BJ (cell line): ENCODE measurements at places on chromosomes 16 and 17.

- DNase-seq: no peak
Measured at GRCh38 chr16:12661656-12662172, 142.0 kb downstream of the CPPED1 start.

DNA sequence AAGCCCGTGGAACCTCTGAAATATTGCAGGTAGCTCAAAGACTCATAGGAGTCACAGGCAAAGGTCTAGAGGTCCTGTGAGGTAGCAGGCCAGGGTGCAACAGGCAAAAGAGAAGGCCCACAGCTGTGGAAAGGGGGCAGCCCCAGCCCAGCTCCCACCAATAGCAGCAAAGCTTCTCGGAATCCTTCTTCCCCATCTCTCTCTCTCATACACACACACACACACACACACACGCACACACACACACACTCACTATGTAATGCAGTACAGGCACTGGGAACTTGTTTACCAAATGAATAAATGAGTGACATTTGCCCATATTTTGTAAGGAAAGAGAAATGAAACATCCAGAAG, 16.8 kb upstream of the SUPT4H1 start:
- no peak for DNase-seq

DNA sequence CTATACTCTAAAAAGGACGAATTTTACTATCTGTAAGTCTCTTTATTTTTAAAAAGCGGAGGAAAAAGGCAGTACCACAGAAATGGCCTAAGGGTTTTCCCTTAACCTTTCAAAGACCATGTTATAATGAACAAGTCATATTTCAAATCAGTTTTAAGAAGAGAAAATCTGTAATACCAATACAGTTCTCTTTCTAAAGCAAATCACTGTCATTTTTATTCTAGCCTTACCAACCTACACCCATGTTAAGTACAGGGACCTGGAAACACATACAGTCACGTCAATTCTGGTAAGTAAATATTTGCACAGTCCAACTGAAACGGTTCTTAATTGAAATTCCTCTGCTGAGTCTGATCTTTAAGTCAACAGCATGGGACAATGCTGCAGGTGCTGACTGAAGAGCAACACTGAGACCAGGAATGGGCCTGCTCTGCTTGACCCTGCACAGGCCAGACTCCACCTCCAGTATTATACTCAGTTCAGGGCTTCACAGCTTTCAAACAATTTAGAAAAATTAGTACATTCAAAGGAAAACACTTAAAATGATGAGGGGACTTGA, 20.2 kb downstream of the MBTPS1 start:
- no peak for DNase-seq

DNA sequence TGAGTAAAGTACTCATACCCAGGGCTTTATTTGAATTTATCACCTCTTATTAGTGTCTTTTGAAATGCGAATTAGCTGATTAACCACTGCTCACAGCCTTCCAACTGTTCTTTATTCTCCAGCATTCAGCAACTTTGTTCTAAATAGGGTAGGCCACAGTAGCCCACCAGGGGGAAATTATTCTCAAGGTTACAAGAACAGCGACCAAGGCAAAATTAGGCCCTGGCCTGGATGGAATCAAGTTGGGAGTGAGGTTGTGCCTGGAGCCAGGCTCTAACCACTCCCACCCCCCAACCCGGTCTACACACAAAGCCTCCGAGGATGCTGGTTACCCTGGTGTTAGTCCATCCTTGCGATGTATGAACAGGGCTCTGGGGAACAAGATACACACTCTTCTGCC, 245.5 kb downstream of the STX8 start:
- no peak for DNase-seq

DNA sequence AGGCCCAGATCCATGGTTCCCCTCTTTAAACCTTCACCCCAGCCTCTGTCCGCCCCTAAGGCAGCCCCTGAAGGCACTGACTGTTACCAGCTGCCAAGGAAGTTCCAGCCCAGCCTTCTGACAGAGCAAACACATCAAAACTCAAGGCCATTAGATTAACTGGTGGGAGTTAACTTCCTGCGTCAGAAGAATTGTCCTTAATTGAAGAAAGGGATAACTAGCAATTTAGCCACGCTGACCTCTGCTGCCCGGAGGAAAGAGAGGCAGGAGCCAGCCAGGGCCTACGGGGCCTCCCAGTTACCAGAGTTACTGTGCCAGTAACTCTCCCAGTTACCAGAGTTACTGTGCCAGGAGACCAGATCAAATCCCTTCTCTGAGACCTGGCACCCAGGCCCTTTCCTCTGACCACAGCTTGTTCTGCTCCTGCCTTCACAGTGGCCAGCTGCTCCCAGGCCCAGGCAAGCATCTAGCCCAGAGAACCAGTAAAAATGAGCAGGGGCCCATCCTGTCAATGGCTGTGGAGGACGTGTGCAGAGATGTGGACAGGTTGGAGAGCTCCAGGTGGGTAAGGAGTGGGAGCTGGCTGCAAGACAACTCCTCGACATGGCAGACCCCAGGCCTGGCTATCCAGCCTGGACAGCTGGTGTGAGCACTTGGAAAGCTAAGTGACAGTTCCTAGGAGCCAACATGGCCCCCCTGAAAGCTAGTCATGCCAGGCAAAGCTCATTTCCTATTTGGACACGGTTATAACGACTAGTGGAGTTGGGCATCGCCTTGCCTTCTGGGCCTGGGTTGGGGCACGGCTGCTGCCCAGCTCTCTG, 2.8 kb upstream of the PITPNM3 start:
- DNase-seq: no peak

DNA sequence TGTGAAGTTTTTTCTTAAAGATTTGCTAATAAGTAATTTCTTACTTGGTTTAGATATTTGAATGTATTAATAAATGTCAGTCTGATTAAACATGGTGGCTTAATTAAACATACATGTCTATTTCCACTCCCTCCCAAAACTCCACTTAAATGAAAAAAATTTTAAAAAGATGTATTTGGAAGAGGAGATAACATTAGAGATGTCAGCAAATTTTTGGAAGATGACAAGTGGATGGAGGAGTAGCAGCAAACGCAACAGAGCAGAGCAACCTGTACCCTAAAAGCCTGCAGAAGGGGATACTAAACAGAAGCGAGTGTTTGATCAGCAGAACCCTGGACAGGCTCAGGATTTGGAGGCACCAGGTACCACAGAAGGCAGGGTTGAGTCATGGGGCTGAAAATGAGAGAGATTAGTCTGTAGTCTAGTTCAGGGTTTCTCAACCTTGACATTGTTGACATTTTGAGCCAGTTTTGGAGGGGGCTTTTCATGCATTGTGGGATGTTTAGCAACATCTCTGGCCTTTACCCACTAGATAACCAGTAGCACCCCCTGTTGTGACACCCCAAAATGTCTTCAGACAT, 17.8 kb downstream of the LUC7L3 start:
- DNase-seq: no peak

GRCh38 chr16:13229039-13229438, 327.6 kb downstream of the SHISA9 start:
- no peak for DNase-seq

DNA sequence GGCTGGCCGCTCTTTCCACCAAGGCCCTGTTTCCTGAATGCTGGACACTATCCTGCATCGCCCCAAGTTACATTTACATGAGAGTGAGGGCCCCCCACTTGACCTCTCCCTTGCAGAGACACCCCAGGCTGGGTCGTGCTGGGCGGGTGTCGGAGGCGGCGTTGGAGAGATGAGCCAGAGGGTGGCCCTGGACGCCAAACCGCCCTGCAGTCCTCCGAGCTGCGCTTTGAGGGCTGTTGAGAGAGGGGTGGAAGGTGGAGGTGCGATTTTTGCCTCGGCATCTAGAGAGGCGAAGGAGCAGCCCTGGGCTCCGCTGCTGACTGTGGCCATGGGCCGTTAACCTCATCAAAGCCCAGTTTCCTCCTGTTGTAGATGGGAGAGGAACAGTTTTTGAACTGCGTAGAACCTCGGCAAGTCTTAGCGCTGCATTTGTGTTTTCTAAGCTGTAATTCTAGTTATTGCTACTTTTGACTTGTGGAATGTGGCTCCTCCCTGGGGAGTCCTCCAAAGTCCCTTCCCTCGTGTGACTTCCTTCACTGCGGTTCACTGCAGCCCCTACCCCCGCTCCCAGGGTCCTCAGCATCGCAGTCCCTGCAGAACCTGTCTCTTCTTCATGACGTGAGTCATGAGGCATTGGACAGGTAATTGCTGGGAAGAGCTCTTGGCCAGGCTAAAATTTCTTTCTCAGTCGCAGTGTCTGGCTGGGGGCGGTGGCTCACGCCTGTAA, 986 bp upstream of the ELOB start:
- no peak for DNase-seq

GRCh38 chr17:74531231-74531761, at the start of gene CD300LB:
CD300LB (minus strand) TSS chr17:74531475; CDS start chr17:74531350, 125 bp downstream.
- no peak for DNase-seq

DNA sequence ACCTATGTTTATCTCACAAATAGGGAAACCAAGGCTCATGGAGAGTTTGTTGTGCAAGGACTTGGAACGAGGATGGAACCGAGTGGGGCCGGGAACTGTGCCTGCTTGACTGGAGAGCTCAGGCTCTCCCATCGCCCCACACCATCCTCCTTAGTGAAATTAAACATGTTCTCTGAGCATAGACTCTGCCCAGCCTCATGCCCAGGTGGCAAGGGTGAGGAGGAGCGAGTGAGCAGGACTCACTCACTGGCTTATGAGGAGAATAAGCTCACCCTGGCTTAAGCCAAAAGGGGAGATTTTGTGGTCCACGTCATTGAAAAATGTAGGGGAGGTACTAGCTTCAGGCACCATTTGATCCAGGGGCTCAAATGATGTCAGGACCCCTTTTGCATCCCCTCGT, 44.8 kb downstream of the NKD1 start:
- DNase-seq: no peak

GRCh38 chr16:30600215-30600614, 10.0 kb downstream of the ZNF689 start:
- DNase-seq: no peak

GRCh38 chr17:17545031-17545820, 46.3 kb downstream of the PEMT start:
- DNase-seq: no peak

DNA sequence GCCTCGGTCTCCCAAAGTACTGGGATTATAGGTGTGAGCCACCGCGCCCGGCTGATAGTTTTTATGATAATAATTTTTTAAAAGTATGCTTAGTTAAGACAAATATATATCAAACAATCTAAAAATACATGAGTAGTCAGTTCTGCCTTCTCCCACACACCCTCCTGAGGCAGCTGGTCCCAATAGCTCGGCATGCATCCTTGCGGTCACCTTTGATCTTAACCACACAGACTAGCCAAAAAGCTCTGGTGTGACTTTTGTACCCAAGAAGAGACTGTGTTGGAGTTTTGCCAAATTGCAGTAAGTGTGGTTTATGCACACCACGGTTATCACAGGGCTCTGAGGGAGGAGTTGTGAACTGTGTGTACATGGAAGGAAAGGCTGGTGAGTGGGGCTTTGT, 25.6 kb downstream of the ATP6V0A1 start:
- DNase-seq: no peak

- no peak for DNase-seq
Measured at GRCh38 chr17:82320956-82321927, 3.8 kb upstream of the CD7 start.

- DNase-seq: no peak
Measured at GRCh38 chr16:56355786-56356275, 69.5 kb downstream of the AMFR start.

DNA sequence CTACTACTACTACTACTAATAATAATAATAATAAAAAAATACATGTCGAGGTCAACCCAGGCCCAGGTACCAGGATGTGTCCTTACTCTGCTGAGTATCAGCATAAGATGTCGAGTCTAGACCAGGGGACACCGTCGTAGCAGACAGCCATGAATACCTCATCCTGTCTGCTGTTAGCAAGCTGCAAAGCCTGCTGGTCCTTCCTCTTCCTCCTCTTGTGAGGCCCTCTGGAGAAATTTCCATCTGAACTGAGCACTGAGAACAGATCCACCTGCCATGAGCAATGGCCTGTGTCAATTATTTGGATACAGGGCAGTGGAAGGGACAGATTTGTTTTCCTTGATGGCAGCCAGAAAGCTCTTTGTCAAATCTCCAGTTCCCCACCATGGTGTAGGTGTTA, 168.5 kb downstream of the XYLT1 start:
- DNase-seq: no peak

GRCh38 chr16:154217-155030, 2.0 kb downstream of the HBZ start:
- no peak for DNase-seq

DNA sequence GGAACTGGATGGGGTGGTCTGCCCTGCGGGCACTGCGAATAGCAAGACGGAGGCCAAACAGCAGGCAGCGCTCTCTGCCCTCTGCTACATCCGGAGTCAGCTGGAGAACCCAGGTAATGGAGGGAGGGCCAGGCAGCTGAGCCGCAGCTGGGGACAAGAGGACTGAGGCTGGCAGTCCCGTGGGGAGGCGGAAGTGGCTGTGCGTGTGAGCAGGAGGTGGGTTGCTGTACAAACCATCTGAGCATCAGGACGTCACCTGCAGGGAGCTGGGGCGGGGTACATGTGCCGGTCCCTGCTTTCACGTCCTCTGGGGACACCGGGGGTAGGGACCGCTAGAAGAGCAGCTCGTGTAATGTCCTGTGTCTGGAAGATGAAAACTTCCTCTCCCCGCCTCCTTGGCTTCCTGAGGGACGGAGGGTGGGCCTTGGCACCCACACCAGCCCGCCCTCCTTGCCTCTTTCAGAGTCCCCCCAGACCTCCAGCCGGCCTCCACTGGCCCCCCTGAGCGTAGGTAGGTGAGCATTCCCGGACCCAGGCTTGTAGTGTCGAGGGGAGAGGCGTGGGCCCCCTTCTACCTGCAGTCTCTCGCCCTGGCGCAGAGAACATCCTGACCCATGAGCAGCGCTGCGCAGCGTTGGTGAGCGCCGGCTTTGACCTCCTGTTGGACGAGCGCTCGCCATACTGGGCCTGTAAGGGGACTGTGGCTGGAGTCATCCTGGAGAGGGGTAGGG, 3.7 kb downstream of the ADAD2 start:
- DNase-seq: no peak

GRCh38 chr16:19864566-19864965, 20.1 kb downstream of the GPRC5B start:
- DNase-seq: no peak

DNA sequence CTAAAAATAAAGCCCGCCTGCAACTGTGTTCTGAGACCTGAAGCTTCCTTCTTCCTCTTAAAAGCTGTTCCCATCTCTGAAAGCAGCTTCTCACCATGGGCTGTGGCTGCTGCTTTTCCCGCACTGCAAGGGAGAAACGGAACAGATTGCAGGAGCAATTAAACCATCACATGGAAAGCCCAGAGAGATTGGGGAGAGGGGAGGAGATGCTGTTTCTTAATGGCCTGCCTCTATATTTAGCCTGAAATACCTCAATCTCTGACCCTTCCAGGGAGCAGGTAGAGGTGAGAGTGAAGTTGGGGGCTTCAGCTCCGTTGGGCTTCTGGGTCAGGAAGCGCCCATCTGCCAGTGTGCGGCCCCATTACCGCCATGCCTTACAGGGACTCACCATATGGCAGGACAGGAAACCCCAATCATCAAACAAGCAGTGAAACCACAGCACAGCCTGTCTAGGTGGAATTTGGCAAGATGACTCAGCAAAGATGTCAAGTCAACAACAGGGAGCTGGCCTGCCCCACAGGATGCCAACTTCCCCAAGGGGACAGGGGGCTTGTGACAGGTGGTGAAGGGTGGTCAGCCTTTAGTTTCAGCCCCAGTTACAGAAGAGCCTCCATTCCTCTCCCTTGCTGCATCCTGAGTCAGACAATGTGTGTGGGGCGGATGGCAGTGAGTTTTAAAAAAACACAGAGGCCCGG, 286.6 kb upstream of the CCL2 start:
- DNase-seq: no peak

- DNase-seq: no peak
Measured at GRCh38 chr16:80946481-80946880, 60.2 kb downstream of the CMC2 start.

GRCh38 chr17:18084256-18084655, 3.5 kb upstream of the DRG2 start:
- no peak for DNase-seq

- DNase-seq: no peak
Measured at GRCh38 chr17:38417210-38417951, 10.9 kb upstream of the ARHGAP23 start.
